Putamen (tissue), 1 donor: ENCODE measurements at places on chromosomes 3 and 15.

DNA sequence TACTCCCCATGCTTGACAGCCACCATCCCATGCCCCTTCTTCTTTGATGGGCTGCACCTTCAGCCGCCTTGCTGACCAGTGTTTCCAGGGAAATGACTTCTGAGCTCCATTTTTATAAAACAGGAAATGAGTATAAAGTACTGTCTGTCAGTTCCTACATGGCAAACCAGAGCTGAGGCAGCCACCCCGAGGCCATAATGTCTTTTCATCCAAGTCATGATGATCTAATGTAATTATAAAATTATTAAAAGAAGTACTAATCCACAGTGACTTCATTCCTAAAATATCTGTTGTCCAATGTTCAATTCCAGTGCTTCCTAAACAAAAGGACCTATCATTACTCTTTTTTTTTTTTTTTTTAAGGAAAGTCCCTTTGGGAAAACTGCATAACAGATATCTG is 75.2 kb upstream of the HERC1 start:
- DNase-seq: no peak

DNA sequence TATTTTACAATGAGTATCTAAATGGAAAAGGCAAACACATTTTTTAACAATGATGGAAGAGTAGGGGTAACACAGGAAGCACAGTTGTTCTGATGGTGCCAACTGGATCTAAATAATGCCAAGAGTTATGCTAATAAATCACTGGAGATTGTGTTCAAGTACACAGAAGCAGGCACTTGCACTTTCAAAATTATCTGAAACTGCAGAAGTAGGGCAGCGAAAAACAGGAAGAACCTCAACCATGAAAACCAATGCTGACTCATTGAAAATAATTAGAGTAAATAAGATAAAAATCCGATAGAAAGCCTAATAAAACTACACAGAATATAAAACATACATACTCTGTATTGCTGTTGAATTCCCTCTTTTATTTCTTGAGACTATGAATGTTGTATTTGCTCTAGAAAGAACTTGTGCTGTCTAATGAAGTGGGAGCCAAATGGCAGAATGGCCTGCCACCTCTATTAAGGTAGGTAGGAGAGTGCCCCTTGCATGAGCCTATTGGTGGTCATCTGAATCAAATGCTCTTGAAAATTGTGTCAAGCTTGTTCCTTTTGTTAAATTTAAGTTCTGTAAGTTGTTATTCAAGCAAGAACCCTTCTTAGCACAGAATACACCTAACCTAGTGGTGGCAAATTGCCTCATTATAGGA is 93.7 kb downstream of the ABI3BP start:
- no peak for DNase-seq

- DNase-seq: no peak
These were observed 65.5 kb upstream of the DCBLD2 start for GRCh38 chr3:98966862-98967546.

- no peak for DNase-seq
These were observed 192.9 kb downstream of the ADAMTSL3 start for GRCh38 chr15:83846847-83847246.

GRCh38 chr15:70231484-70231883 is 133.8 kb upstream of the TLE3 start:
- no peak for DNase-seq

DNA sequence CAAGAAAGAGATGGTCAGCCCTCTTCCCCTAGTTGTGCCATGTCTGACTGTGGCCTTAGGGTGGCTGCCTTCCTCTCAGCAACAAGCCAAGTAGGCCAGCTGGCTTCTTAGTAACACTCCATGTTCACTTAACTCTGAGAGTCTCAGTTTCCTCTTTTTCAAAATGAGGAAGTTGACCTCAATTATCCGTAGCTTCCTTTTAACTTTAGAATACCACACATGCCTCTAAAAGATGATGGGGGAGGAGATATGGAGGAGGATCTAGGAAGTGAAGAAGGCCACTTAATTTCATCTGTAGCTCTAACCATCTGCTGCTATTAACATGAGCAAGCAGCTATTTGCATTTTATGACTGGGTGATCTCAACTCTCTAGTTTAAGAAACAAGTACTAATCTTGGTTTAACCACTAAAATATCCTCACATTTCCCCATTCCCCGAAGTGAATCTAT is 32.9 kb downstream of the CD200R1L start:
- DNase-seq: peak; percentile 15

GRCh38 chr3:197493049-197493448 is 62.7 kb downstream of the BDH1 start:
- DNase-seq: no peak

DNA sequence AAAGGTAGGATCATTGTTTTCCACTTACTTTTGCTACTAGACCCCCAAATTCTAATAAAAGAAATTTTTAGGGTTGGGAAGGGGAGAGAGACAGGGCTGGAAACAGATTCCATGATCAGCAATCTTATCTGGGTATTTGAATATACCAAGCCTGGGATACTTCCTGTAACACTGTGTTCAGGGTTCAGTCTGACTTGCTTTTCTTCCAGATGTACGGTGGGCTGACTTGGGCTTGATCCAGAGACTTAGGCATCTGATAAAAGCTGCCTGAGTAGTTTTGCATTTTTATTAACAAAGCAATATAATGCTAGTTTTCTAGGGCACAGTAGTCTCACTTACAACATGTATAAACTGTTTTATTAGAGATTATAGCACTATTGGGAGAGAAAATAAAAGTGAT is 49.2 kb downstream of the KCNMB2 start:
- DNase-seq: no peak

DNA sequence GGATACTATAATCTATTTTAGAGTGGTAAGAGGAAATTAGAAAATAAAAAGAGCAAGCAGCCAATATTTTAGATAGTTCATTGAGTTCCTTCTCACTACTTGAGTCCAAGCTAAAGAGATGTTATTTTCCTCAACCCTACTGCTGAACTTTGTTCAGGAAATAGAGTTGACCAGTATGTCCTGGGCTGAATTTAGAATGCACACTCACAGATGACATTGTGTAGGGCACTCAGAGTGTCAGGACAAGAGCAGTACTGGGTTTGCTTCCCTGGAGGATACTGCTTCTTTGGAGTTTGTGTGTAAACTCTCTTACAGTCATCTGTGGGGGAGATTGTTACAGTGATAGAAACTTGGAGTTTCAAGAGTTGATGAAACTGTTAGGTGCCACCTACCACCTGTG is 80.0 kb upstream of the AGBL1 start:
- DNase-seq: no peak

GRCh38 chr3:112734171-112734570 is 93.2 kb upstream of the CCDC80 start:
- DNase-seq: no peak

DNA sequence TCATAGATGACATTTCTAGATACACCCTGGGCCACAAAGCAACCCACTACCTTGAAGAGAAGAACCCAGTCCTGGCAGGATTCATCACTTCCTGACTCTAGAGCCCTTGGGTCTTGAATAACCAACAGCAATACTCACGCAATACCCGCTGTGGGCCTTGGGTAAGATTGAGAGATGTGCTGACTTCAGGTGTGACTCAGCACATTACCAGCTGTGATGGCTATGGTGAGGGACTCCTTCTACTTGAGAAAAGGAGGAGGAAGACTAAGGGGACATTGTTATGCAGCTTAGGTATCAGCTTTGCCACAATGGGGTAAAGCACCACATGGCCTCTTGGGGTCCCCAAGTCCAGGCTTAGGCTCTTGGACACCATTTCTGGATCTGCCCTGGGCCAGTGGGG is 14.9 kb downstream of the C3orf33 start:
- no peak for DNase-seq

DNA sequence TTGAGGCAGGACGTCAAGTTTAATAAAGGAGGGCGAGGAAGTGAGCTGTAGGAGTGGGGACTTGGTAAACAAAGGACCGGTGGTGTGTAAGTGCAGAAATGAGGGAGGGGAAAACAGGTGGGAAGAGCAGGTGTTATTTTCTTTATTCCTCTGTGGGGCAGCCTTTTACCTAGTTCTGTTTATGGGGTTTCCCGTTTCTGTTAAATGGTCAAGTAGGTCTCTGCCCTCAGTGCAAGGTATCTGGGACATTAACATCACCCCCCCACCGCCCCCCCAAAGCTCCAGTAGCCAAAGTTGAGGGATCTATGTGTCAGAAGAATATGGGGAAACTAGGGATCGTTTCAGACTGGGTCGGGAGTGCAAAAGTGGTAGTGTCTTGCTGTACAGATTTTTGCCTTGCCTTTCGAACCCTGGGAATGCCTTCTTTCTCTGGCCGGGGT is 893 bp downstream of the MGA start:
- no peak for DNase-seq

DNA sequence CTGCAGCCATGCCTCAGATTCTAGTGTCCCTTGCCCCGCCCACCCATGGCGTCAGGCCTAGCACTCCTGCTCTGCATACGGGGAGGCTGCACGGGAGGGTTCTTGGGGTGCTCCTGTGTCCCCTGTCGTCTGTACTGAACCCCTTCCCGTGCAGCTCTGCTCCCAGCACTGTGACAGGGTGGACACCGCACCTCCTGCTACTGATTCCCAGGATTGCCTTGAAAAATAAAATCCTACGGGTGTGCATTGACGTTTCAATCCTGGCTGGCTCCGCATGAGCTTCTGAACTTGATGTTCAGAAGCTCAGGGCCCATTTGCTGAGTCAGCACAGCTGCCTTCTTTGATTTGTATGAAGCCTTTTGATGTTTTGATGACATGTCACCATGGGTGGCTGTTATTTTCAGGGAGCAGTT is 176.4 kb downstream of the APBA2 start:
- no peak for DNase-seq

GRCh38 chr3:38479431-38480092 is 16.6 kb upstream of the EXOG start:
- peak; percentile 60 for DNase-seq
